Stimulated activated CD4-positive, alpha-beta T cell treated with anti-CD3 and anti-CD28 coated beads, Interleukin-4, amount 100 ng/mL, for 1 hour (primary cell): ENCODE measurements at places on chromosomes 16 and 17.

- no peak for DNase-seq
Observed at GRCh38 chr17:11029791-11030190, 191.9 kb upstream of the PIRT start.

GRCh38 chr17:77311371-77311981, 170.7 kb downstream of the SEC14L1 start:
- no peak for DNase-seq

DNA sequence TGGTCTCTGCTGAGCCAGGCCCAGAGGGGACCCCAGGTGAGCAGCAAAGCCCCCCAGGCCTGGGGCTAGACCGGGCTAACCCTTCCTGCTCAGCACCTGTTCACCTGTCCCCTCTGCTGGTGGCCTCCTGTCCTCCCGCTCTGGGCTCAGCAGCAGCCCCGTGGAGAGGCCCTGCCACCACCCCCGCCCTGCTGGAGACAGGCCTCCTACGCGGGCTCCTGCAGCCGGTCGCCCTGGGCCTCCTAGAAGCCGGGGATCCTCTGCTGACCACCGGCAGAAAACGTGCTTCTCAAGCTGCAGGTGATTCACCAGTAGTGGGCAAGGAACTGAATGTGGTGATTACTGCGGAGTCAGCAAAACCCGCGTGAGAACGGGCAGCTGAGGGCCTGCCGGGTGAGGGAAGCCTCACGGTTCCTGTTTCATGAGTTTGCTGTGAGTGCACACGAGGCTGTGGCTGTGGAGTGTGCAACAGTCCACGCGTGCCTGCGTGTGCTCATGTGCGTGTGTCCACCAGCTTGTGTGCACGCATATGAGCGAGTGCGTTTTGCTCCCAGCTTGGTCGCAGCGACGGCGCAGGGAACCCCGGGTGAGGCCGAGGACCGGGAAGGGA, 792 bp downstream of the SECTM1 start:
- no peak for DNase-seq

- DNase-seq: no peak
Observed at GRCh38 chr16:78551487-78552085, 452.1 kb downstream of the WWOX start.

GRCh38 chr16:57535680-57536305, 578 bp downstream of the CCDC102A start:
- DNase-seq: peak; percentile 95

GRCh38 chr16:71540-72401, 660 bp downstream of the RHBDF1 start:
- DNase-seq: no peak

- no peak for DNase-seq
Observed at GRCh38 chr17:68973098-68973846, 18.1 kb upstream of the ABCA8 start.

- peak; percentile 15 for DNase-seq
Observed at GRCh38 chr16:89764711-89765201, 43.4 kb downstream of the ZNF276 start.

DNA sequence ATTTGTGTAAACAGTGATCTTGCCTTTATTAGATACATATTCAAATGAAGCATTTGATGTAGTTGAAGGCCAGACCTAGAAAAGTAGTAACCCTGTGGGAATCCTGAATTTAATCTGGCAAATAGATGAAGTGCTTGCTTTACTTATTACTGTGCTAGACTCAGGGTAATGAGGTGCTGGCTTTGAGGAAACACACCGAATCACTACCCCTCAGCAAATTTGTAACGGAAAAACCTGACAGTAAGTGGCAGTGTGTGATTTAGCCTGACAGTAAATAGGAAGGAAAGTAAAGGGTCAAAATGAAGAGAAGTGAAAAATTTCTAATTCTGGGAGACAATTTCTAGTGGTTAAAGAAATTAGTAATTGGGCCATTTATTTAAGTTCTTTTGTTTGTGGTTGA, 90.2 kb downstream of the MAP2K4 start:
- DNase-seq: no peak

GRCh38 chr16:23694644-23695373, 16.1 kb downstream of the PLK1 start:
- no peak for DNase-seq

GRCh38 chr16:60686824-60687223, 1349.4 kb downstream of the CDH8 start:
- DNase-seq: no peak

- DNase-seq: no peak
Observed at GRCh38 chr17:4678448-4679026, 25.4 kb downstream of the PELP1 start.

GRCh38 chr16:21274172-21274726, 3.8 kb downstream of the CRYM start:
- no peak for DNase-seq

DNA sequence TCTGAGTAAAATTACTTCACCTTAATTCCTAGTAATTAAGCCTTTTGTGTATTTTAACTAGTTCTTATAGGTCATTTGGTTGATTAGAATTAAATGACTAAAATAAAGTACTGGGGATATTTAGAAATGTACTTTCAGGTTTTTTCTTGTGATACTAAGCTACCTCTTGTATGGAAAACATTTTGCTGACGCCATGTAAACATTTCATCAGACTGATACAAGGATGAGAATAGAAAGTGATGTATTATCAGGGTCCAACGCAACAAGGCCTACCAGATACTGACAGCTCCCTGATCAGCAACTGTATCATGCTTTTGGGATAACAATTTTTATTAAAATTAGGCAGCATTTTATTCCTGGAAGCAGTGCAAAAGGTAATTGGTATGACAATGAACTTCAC, 1.7 kb downstream of the SMARCE1 start:
- DNase-seq: no peak

DNA sequence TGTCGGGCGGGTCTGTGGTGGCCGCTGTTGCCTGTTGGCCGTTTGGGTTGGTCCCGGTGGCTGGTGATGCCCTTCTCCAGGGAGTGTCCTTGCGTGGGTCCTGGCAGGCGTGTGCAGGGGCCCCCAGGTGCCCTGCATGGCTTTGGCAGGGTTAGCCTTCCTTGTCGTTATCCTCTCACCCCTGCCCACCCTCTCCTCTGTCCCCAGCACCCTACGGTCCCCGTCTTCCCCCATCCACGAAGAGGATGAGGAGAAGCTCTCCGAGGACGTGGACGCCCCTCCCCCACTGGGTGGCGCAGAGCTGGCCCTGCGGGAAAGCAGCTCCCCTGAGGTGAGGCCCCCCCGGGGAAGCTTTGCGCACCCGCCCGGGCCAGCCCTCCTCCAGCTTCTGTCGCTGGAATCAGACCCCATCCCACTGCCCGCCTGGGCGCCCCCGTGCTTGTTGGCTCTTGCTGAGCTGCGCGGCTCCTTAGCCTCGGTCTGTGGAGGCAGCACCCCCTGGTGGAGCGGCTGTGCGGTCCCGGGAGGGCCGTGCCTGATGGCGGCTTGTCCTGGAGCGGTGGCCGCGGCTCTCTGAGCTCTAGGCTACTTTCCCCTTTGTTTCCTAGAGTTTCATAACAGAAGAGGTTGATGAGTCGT, 10.6 kb upstream of the NUDT16L1 start:
- peak; percentile 42 for DNase-seq

DNA sequence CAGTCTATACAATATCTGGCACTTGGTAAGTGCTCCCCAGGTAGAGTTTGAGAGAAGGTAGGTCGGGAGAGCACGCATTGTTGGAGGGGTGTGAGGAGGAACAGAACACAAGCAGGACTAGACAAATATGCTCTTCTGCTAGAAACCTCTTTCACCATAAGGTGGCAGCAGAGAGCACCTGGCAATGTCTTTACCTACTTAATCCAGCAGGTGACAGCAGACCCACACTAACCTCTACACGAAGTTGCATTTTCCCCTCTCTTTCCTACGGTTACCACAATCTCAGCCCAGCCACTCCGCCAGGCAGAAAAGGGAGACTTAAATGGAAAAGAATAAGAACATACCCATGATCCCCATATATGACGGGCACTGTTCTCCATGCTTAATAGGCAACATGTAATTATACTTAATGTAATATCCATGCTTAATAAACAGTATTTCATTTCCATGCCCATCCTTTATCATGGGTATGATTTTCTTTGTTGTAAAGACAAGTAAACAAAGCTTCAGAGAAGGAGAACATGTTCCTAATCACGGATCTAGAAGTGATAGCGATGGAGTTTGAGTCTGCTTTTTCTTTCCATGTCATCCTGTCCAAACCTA, 55.1 kb upstream of the CCL2 start:
- DNase-seq: peak; percentile 47

- DNase-seq: no peak
Observed at GRCh38 chr17:63549289-63549945, 860 bp upstream of the DCAF7 start.

- DNase-seq: peak; percentile 92
Observed at GRCh38 chr17:62653002-62653825, 25.7 kb downstream of the MRC2 start.

GRCh38 chr16:25135254-25135878, 23.8 kb downstream of the LCMT1 start:
- DNase-seq: no peak

- no peak for DNase-seq
Observed at GRCh38 chr16:4663777-4664465, 29.4 kb upstream of the NUDT16L1 start.

- peak; percentile 15 for DNase-seq
Observed at GRCh38 chr16:70476272-70477020, 22.1 kb downstream of the FCSK start.

GRCh38 chr16:56263711-56264608, 72.7 kb downstream of the GNAO1 start:
- DNase-seq: no peak

- no peak for DNase-seq
Observed at GRCh38 chr17:15890279-15890892, 54.5 kb upstream of the ADORA2B start.

GRCh38 chr17:58813712-58814111, 58.1 kb downstream of the PPM1E start:
- no peak for DNase-seq

DNA sequence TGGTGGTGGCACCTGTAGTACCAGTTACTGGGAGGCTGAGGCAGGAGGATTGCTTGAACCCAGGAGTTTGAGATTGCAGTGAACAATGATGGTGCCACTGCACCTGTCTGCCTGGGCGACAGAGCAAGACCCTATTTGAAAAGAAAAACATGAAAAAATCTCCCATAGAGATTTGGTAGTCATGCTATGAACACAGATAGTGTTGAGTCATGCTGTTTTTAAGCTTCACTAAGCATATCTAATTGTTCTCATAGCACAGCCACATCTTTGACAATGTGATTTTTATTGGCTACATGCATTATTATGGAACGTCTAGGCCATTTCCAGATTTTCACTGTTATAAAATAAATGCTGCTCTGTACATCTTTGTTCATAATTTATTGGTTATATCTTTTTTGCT, 6.0 kb downstream of the IL34 start:
- DNase-seq: no peak

GRCh38 chr17:76542566-76542971, 2.7 kb downstream of the PRCD start:
- DNase-seq: no peak

DNA sequence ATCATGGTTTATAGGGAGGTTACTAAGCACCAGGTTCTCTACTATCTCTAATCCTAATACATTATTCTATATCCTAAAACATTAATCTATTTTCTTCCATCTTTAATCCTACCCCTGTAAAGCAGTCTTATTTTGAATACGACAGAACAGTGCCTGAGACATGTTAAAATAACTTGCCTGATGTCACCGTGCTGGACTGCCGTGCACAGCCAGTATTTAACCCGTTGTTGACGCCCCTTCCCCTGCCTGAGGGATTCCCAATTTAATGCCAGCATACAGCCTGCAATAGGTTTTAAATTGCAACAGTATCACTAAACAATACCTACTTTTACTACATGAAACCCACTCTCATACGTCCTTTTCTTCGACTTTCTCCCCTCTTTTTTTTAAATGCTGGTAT, 133.3 kb downstream of the PARN start:
- no peak for DNase-seq

- DNase-seq: no peak
Observed at GRCh38 chr16:53636978-53637377, 66.7 kb downstream of the RPGRIP1L start.

- DNase-seq: no peak
Observed at GRCh38 chr16:30348929-30349328, 6.2 kb downstream of the CD2BP2 start.
